ENCODE measurements at places on chromosomes 2 and 18.
A peak's percentile ranks its signal among the peaks of the same experiment; 100 is the strongest.

- DNase-seq = no peak
Observed at GRCh38 chr2:60531701-60532133, 21.7 kb downstream of the BCL11A start.

GRCh38 chr18:44096016-44096415 lies 584.7 kb upstream of the SETBP1 start:
- no peak for DNase-seq

- DNase-seq = no peak
Observed at GRCh38 chr2:15031745-15032240, 399.3 kb downstream of the LRATD1 start.

DNA sequence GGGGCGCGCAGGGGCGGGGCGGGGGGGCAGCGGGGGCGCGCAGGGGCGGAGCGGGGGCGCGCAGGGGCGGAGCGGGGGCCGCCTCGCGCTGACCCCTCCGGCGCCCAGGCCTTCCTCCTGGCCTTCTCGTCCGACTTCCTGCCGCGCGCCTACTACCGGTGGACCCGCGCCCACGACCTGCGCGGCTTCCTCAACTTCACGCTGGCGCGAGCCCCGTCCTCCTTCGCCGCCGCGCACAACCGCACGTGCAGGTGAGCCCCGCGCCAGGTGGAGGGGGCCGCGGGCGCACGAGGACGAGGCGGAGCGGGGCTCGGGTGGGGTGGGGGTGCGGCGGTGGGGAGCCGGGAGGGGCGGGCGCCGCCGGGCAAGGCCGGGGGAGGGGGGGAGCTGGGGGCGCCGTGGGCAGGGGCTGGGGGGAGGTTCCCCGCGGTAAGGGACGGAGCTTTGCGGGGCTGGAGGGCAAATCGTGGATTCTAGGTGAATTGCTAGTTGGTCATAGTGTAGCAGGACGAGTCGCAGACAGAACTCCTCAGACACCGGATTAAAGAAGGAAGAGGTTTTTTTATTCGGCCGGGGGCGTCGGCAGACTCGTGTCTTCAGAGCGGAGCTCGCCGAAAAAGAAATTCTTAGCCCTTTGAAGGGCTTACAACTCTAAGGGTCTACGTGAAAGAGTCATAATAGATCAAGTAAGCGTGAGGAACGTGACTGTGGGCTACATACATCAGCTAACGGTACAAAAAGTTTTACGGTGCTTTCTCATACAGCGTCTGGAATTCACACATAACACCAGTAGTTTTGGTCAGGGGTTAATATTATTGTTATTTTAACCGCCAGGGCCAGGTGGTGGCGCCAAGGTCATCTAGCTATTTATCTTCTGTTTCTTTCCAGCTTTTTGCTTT lies 29.9 kb downstream of the ANO7 start:
- DNase-seq = peak; percentile 37

DNA sequence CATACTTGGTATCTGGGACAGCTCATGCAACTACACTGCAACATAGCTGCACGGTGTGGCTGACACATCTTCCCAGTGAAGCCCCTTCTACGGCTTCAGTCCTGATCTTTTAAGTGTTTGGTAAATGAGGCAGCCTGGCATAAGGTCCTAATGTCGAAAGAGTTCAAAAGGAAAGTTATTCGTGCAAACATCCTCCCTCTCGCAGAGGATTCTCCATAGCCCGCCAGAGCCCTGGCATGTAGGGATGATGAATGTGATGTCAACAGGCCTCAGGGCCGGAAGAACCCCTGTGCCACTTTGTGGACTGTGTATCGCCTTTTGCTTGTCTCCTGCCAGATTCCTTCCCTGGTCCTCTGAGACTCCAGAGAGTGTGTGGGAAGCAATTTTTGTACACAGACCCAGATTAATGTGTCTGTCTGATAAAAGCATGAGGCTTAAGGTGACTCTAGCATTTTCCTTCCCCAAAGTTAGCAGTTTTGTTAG lies 88.5 kb downstream of the SOCS6 start:
- no peak for DNase-seq

DNA sequence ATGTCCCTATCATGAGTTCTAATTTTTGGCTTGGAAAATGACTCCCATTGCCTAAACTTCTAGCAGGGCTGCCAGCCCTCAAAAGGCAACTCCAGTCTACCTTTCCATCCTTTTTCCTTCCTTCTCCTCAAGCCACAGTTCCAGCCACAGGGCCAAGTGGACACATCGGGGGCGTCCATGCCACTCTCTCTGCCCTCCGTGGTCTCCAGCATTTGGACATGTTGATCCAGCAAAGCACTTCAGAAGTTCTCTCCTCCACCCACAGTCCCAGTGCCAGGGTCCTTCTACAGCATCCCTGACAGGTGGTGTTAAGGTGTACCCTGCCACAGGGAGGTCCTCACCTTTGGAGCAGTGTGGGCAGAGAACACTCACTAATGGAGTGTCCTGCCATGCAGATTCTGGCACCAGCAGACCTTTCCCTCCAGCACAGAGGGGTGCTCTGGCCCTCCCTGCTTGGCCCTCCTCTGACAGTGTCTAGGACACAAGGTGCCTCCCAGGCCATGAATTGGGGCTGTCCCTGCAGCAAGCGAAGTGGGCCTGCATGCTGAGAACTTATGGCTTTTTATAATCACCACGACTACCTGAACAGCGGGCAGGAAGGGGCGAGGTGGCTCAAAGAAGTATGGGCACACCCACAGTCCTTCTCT lies 1.6 kb upstream of the FABP1 start:
- DNase-seq = no peak

- no peak for DNase-seq
Observed at GRCh38 chr2:187138265-187138664, 289.3 kb upstream of the ZSWIM2 start.

GRCh38 chr2:176683618-176684111 lies 414.4 kb downstream of the MTX2 start:
- no peak for DNase-seq

GRCh38 chr2:155770516-155770915 lies 562.0 kb downstream of the NR4A2 start:
- DNase-seq = no peak

DNA sequence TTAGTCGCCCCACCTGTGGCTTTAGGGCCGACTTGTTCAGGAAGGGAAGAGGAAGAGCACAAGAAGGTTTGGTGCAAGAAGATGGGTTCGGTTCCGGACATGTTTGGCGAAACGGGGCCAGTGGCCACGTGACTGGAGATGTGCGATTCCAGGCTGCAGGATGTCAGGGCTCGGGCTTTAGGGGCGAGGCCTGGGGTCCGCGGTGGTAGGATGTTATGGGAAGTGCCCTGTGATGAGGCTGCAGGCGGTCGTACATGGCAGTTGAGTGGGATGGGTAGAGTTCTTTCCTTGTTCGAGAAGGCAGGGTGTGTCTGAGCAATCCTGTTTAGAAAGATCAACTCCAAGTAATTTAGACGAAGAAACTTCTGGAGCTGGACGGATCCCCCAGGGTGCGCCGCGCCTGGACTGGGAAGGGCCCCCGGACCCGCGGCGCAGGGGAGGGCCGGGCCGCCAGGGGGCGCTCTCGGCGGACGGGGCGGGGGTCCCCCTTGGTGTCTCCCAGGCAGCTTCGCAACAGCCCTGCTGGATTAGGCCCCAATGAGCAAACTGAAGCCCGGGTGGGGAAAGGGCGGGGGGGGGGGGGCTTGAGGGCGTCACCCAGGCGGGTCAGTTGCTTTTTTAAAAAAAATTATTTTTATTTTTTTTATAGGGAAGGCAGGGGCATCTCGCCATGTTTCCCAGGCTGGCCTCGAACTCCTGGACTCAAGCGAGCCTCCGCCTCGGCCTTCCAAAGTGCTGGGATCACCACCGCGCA lies 17.2 kb upstream of the SDC1 start:
- DNase-seq = no peak

DNA sequence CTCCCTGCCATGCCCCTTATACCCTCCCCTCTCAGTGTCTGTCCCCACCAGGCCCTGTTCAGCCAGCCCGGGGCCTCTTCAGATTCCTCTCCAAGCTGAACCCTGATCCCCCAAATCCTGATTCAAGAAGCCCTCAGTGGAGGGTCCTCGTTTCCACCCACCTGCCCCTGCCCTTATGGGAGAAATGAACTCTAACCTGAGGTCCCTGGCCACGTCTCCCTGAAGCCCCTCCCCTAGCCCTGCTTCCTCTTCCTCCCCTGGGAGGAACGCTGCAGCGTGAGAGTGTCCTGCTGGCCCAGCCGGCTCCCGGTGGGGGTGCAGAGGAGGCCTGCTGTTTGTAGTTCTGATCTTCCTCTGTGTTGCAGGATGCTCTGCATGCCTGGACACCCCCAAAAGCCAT lies 56.7 kb upstream of the GLI2 start:
- DNase-seq = no peak

DNA sequence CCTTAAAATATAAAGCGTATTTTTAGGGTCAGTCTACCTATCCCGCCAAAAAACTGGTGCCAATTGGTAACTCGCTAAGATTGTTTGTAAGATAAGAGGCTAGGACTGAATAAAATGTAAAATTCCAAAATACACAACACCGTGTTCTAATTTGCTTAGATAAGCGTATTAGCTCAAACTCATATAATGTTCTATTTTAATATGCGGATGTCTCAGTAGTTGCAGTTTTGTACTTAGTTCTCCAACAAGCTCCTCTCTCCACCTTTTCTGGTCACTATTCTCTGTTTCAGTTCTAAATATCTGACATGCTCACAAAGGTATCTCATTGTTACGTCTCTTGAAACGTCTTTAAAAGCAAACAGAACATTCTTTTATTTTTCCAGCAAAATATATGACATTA lies 24.0 kb downstream of the NETO1 start:
- DNase-seq = no peak

GRCh38 chr2:20670315-20671035 lies 3.5 kb downstream of the GDF7 start:
- DNase-seq = no peak

DNA sequence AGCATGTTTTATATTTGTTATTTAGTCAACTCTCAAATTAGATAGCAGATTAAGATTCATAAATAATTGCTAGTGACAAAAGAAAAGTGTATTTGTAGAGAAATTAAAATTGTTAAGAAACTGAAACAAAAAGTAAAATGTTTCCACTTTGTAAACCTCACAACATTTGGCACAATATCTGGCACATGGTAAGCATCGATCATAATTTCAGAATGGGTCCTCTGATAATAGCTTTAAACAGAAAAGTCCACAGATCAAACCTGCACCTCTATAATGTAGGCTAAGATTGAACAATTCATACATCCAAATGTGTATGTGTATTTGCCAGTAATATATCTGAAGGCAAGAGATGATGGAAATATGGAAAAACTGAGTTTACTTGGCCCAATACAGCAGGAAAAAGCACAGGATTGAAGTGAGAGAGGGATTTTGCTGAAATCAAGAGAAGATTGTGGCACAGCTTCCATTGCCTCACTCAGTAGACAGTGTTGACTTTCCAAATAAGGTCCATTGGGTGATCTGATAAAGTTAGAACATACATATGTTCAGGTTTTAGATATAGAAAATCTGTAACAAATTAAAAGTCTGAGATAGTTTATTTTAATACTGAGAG lies 39.4 kb downstream of the COBLL1 start:
- no peak for DNase-seq

DNA sequence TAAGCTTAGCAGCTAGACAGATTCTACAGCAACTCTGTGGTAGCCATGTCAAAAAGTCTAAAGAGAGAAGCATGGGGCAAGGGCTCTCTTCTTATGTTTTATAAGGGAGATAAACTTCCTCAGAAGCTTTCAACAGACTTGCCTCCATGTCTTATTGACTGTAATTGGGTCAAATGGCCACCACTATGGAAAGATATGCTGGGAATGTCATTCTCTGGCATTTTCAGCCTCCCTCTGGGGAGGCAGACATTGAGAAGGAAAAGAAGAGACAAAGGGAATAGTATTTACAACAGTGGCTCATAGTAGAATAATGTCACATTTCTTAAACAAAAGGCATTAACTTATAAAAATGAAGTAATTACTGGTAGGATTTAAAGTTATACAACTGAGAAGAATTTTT lies 1964.5 kb upstream of the PIK3C3 start:
- no peak for DNase-seq

DNA sequence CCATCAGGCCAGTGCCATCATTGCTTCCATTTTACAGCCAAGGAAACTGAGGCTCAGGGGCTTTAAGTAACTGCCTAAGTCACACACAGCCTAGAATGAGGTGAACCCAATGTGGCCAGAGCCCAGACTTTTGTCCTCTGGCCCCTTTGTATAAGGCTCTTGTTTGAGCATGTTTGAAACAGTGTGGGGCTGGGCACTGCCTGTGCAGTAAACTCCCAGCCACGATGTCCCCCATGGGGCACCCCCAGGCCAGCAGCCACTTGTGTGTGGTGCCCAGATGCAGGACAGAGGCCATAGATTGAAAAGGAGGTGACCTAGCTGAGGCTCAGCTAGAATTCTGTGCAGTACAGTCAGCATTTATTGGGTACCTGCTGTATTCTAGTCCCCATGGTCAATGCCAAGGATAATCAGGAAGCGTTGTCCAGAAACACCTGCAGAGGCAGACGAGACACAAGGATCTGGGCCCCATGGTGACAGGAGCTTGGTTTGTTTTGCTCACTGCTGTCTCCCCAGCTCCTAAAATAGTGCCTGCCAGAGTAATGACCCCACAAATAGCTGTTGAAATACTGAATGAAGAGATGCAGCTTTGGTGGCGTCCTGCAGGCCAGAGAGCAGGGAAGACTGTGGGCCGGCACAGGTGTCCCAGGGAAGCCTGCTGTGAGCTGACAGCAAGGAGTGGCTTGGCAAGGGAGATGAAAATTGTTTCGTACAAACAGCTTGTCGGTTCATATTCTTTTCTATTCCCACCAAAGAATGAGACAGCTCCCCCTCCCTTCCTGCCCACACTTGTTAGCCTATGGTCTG lies 160.7 kb downstream of the LDLRAD4 start:
- no peak for DNase-seq

DNA sequence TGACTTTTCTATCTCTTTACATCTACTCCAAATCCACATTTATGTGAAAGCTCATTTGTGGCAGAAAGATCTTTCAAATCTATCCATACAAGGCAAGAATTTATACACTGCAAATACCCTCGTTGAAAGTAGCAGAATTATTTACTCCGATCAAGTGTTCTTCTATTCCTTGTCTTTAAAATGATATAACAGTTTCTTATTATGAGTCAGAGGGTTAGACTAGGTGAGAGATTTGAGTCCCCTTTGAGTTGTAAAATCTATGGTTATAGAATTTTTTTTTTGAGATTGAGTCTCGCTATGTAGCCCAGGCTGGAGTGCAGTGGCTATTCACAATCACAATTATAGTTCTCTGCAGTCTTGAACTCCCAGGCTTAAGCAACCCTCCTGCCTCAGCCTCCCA lies 5.6 kb upstream of the GREB1 start:
- DNase-seq = no peak
